ENCODE measurements at places on chromosomes 16 and 17.

DNA sequence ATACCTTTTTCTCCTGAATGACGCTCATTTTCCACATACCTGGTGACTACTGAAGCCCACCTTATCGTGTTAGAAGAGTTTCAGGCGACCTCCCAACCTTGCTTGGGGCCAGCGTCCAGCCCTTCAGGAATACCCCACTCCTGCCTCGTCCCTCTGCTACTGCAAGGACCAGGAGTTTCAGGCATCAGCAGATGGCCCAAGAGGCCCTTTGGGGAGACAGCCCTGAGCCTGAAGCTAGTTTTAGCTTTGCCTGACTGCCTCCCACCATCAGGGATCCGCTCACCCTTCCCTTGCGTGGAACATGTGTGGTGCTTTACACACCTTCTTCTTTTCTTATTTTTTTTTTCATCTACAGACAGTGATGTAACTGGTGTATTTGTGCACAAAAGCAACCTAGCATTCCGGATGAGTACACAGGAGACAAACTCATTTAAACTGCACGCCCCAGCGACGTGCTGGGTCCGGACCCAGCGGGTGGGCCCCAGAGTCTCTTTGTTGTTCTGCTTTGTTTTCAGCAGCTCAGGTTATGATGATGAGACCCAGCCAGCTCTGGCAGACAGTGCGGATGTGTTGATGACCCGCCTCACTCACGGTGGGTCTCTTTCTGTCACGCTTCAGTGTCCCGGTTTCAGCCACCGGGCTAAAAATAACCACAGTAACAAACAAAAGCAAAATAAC, 242.4 kb downstream of the C16orf95 start:
- DNase-seq, result no peak

DNA sequence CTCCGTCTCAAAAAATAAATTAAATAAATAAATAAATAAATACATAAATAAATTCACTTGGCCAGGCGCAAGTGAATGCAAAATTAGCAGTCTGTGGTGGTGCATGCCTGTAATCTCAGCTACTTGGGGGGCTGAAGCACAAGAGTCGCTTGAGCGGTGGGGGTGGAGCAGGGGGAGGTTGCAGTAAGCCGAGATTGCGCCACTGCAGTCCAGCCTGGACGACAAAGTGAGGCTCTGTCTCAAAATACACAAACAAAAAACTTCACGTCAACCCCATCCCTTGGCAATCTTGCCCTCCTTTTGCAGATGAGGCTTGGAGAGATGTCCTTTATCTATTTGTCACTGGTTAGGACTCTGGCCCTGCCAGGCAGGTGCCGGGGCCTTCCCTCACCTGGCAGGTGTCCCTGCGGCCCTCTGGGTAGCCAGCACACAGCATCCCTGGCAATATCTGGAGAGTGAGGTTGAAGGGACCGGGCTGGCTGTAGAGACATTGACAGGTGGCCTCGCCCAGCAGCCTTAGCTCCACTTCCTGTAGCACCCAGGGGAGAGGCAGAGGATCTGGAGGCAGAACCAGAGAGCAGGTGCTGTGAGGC, 4.4 kb downstream of the PRSS36 start:
- DNase-seq, result no peak

DNA sequence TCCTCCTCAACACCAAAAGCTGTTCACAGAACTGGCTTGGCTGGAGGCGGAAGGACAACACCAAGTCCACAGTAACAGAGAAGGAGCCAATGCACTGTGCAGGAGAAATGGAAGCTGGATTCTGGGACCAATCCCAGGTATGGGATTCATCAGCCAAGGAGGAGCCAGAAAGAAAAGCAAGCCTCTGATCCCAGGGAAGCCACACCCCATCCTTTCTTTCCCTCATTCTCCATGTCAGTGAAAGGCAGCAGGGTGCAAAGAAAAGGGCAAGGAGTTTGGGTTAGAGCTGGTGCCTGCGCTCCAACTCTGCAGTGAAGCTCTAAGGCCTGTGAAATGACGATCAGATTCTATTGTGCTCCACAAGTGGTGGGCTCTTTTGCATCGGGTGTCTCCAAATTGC, 11.0 kb downstream of the DCAKD start:
- no peak for DNase-seq

DNA sequence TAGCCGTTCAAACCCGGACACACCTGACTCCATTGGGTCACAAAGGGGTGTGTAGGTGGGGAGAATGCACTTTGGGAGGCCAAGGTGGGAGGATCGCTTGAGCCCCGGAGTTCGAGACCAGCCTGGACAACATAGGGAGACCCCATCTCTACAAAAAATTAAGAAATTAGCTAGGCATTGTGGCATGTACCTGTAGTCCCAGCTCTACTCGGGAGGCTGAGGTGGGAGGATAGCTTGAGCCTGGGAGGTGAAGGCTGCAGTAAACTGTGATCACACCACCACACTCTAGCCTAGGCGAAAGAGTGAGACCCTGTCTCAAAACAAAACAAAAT, 942 bp upstream of the PHOSPHO1 start:
- no peak for DNase-seq

DNA sequence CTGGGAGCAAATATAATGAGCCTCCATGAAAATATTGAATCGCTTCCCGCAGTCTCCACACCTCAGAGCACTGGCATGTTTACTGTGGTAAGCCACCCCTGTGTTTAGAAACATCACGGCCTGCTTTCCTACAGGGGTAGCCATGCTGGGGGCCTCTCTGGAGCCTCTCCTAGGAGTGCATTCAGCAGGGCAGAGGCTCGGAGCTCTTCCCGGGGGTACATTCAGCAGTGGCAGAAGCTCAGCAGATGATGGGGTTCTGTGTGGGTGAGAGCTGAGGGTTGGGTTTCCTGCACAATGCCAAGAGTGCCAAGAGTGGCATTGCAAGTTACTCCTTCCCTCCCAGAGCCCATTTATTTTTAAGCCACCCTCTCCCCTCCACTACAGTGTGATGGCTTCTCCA, 386.6 kb downstream of the SEC14L1 start:
- DNase-seq, result peak; percentile 6

GRCh38 chr16:81385031-81385756, 59.4 kb upstream of the CMIP start:
- no peak for DNase-seq

GRCh38 chr17:61815863-61816503, 47.3 kb downstream of the BRIP1 start:
- no peak for DNase-seq
